ENCODE measurements at places on chromosomes 12 and 14.

DNA sequence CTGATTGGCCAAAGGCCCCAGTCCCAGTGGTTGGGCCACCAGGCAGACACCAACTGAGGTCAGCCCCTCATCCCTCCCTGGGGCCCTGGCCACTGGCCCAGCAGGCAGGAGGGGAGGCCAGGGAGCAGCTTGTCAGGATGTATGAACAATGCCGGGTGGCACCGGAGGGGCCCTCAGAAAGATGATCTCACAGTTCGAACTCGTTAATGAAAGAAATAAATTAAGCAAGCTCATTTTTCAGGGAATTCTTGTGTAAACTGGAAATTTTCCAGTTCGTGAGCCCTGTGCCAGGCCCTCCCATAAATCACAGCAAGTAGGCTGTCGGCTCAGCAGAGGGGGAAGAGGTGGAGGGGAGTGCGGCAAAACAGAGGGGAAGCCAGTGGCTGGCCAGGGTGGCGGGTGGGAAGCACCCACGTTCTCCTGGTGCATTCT is 177.0 kb upstream of the VASH1 start:
- no peak for DNase-seq

DNA sequence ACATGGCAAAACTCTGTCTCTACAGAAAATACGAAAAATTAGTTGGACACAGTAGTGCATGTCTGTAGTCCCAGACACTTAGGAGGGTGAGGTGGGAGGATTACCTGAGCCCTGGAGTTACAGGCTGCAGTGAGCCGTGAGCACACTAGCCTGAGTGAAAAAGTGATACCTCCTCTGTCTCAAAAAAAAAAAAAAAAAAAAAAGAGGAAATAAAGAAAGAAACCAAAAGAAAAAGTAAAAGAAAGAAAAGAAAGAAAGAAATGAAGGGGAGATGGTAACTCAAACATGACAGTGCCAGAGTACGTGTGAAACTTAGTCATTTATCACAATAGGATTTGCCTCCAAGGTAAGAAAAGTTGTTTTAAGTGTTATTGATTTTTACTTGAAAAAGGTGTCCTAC is 407.0 kb upstream of the MGAT4C start:
- DNase-seq = no peak

- DNase-seq = no peak
Measured at GRCh38 chr12:68497107-68497506, 113.6 kb upstream of the RAP1B start.

GRCh38 chr14:67319142-67319541 is 40.5 kb downstream of the ATP6V1D start:
- DNase-seq = no peak

DNA sequence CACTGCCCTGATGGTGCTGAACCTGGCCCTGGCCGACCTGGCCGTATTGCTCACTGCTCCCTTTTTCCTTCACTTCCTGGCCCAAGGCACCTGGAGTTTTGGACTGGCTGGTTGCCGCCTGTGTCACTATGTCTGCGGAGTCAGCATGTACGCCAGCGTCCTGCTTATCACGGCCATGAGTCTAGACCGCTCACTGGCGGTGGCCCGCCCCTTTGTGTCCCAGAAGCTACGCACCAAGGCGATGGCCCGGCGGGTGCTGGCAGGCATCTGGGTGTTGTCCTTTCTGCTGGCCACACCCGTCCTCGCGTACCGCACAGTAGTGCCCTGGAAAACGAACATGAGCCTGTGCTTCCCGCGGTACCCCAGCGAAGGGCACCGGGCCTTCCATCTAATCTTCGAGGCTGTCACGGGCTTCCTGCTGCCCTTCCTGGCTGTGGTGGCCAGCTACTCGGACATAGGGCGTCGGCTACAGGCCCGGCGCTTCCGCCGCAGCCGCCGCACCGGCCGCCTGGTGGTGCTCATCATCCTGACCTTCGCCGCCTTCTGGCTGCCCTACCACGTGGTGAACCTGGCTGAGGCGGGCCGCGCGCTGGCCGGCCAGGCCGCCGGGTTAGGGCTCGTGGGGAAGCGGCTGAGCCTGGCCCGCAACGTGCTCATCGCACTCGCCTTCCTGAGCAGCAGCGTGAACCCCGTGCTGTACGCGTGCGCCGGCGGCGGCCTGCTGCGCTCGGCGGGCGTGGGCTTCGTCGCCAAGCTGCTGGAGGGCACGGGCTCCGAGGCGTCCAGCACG is 4.7 kb downstream of the LTB4R start:
- no peak for DNase-seq

GRCh38 chr14:29749327-29749726 is 178.3 kb downstream of the PRKD1 start:
- no peak for DNase-seq

DNA sequence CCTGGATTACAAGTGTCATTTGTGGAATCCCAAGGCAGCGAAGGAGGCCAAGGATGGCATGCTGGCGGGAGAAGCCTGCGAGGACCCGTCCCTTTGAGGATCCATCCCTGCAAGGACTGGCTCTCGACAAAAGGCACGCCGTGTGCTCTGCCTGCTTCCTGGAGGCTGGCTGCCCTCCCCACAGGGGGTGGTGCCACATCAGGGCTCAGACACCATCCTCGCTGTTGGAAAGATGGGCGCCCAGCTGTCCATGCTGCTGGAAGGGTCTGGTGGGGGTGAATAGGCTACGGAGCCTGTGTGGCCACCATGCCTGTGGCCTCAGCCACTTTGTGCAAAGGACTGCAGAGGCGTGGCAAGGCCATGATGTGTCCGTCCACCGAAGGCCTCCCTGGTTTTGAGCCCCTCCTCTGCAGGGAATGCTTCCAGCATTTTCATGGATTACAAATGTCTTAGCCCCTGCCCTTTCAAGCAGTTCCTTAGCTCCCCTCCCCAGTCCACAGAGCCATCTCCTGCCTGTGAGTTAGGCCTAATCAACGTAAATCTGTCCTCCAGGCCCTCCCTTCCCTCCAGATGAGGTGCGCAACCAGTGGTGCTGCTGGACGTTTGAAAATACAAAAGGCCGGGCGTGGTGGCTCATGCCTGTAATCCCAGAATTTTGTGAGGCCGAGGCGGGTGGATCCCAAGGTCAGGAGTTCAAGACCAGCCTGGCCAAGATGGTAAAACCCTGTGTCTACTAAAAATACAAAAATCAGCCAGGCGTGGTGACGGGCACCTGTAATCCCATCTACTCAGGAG is 22.1 kb downstream of the ZBTB42 start:
- no peak for DNase-seq

DNA sequence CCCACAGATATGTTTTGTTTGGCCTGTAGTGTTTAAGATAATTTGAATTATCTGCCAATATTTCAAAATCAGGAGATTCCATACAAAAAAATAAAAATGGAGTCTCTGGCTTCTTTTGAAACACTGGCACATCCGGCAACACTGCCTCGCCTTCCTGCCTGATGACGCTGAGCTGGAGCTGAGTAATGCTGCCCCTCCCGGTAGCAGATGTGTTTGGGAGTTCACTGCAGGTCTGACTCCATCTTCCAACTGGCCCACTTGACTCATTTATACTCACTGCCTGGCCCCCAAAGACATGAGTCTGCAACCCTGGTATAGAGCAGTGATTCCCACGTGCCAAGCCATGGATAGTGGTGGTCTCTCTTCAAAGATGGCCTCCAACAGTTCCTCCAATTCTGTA is 7.4 kb downstream of the CIT start:
- DNase-seq = no peak

GRCh38 chr12:6171409-6172015 is 28.7 kb upstream of the CD9 start:
- no peak for DNase-seq

GRCh38 chr12:105773471-105773870 is 365.3 kb downstream of the NUAK1 start:
- no peak for DNase-seq

DNA sequence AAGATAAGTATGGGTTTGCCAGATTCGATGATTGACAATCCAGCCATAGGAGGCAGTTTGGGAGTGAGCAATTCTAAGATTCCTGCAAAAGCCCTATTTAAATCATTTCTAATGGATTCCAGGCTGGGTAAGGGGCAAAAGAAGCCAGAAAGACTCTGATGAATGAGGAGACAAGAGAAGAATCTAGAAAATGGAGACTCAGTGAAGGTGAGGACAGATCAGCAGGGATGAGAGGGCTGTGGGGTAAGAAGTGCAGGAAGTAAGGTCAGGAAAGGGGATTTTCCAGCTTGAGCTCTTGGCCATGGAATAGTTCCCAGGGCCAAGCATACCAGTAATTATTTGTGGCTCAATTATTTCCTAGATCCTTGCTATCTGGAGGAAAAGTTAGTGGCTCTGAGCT is 87.3 kb downstream of the TMX1 start:
- DNase-seq = no peak

GRCh38 chr12:113358381-113359132 is at the start of gene PLBD2:
Gene PLBD2 (plus strand): TSS chr12:113358587. CDS start chr12:113358601, 14 bp downstream.
- peak; percentile 94 for DNase-seq

DNA sequence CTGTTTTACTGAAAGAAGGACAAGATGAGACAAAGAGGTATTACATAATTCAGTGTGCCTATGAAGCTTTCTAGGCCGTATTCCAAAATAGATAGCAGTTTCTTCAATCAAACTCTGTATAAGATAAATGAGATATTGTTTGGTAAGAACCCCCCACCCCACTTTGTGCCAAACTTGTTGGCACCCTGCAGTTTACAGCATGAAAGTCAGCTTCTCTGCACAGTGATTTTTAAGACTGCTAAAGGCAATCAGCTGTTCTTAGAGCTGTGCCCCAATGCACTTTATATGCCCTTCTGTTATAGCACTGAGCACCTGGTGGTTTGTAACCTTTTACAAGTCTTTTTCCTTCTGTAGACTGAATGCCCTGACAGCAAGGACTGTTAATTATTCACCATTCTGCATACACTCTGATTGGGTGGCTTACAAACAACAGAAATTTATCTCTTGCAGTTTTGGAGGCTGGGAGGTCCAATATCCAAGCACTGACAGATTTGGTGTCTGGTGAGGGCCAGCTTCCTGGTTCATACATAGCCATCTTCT is 76.7 kb downstream of the ANO4 start:
- no peak for DNase-seq

DNA sequence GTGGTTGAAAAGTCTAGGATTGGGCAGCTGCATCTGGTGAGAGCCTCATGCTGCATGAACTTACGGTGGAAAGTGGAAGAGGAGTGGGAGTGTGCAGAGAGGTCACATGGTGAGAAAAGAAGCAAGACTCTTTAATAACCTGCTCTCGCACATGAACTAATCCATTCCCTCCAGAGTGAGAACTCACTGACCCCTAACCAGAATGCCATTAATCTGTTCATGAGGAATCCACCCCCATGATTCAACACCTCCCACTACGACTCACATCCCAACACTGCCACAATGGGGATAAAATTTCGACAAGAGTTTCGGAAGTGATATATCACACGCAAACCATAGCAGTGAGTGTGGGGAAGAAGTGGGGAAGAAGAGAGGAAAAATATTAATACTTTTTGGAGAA is 377.4 kb downstream of the NAV3 start:
- DNase-seq = no peak

GRCh38 chr12:44847888-44848702 is 28.0 kb downstream of the NELL2 start:
- DNase-seq = peak; percentile 86

DNA sequence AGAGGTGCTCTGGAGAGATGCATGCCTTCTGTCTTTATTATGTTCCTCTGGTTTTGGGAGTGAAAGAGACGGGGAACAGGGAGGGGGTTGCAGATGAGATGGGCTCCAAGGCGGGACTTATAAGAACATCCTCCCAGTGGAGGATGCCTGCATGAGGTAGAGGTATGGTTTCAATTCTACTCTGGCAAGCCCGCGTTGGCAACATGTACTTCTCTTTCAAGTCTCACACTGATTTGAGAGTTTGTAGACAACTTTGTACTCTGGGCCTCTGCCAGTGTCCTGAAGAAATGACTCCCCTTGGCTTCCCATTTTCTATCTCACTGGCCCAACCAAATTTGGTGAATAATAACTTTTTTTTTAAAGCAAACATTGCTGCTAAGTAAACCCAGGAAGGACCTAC is 121.3 kb downstream of the C12orf75 start:
- no peak for DNase-seq
